ENCODE measurements at places on chromosomes 5 and 9. TPM values are rescaled to one million over a fixed set of nuclear protein-coding genes. Genes with fewer than 3 reads are reported as not detected.

DNA sequence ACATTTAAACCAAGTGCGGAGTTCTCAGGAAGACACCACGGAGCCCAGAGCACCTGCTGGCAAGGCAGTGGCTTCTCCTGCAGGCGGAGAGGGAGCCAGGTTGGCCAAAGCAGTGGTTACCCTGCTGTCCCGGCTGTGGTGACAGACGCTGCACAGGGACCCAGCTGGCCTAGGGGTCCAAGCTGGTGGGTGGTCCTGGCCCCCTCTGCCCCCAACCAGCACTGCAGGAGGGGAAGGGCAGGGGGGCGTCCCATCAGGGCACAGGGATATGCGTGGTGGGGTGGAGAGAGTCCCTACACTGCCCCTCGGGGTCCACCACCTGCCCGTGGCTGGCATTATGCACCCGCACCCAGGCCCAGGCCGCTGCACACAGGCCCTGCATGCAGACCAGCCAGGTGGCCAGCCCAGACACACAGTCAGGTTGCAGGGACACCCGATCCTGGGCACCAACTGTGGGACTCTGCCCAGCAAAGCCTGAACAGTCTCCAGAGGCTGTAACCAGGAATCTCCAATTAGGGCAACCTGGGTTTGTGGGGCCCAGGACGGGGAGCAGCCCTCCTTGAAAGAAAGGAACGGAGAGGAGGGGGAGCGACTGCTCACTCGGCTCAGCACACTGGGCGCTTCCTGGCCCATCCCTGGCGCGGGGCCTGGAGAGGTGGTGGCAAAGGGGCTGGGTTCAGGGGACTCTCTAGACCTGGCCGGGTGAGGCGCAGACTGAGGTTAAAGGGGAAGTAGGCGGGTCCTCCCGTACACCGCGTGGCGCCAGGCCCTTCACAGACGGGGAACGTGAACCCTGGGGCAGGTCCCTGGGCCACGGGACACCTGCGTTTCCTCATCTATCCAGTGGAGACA is 46.3 kb downstream of the NACC2 start:
- DNase-seq = no peak

Gene TAF11L5
- not detected for total RNA-seq

- DNase-seq = no peak
Measured at GRCh38 chr5:95093211-95093610, 191.7 kb downstream of the MCTP1 start.

Gene FCN2
- not detected for total RNA-seq

Gene BNC2
- total RNA-seq = 1.6 TPM

Gene BNIP1
- total RNA-seq = 15.6 TPM

Gene TMC1
- 0.78 TPM for total RNA-seq

DNA sequence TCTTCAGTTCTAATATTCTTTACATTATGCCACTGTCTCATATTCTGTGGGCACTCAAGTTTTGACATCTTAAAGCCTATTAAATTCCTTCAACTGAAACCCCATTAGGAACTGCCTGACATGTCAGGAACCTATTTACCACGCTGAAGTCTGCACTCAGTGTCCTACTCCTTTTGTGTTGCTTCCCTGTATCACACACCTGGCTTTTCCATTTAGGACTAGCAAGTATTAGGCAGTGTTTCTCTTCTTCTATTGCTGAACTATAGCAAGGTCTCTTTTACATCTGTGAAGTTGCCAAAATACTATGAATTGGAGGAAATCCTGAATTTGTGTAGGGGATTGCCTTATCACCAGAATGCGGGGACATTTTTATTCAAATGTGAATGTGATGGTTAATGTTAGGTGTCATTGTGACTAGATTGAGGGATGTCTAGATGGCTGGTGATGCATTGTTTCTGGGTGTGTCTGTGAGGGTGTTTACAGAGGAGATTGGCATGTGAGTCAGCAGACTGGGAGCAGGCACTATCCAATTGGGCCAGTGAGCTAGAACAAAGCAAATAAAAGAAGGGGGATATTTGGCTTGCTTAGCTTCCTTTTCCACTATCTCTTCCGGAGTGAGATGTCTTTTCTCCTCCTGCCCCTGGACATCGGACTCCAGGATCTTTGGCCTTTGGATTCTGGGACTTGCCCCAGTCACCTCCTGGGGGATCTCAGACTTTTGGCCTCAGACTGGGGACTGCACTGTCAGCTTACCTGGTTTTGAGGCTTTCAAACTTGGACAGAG is 21.2 kb upstream of the VCAN start:
- DNase-seq = no peak

DNA sequence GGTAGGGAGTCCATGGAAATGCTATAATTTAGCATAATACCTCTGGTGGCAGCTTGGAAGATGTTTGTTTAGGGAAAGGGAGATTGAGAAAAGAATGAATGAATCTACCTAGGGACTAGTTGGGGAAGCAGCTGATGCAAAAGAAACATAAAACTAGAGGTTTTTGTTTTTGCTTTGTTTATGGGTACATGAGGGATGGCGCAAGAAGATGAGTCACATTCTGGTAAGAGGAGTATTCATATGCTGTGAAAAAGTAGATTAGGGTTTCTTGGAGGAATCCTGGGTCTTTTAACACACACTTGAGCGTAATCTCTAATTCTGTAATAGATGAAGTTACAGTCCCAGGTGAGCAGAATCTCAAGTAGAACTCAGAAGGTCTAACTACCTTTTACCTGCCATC is 17.1 kb downstream of the C9orf43 start:
- no peak for DNase-seq

DNA sequence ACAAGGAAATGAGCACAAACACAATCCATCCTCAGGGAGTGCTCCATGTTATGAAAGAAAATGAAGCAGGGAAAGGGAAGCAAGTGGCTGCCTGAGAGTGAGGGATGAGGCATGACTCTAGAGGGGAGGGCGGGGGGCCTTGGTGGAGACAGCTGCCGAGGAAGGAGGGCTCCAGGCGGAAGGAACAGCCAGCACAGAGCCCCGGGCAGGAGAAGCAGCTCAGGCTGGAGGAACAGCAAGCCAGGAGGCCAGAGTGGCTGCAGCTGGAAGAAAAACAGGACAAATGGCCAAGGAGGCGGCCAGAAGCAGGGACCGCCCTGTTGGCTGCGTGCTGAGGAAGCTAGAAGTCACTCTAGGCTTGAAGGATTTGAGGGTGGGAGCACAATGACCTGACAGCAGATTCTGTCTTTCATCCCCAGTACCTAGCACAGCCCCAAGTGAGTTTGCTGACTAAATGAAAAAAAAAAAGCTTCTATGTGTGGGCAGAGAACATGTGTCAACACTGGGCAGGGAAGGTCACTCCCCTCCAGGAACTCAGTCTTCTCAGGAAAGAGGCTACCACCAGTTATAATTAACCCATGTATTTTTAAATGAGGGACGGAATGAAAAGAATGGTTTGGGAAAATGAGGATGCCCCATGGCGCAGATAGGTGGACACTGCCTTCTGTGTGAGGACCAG is 142.8 kb downstream of the DCP2 start:
- DNase-seq = no peak

GRCh38 chr5:132202711-132203463 is 24.8 kb downstream of the P4HA2 start:
- no peak for DNase-seq

Gene PRDM9
- not detected for total RNA-seq

- DNase-seq = no peak
Measured at GRCh38 chr9:107281922-107282667, 984 bp upstream of the RAD23B start.

Gene MARVELD2
- 0.78 TPM for total RNA-seq

Gene LVRN
- total RNA-seq = 2.8 TPM

Gene LRRC8A
- total RNA-seq = 20.4 TPM

DNA sequence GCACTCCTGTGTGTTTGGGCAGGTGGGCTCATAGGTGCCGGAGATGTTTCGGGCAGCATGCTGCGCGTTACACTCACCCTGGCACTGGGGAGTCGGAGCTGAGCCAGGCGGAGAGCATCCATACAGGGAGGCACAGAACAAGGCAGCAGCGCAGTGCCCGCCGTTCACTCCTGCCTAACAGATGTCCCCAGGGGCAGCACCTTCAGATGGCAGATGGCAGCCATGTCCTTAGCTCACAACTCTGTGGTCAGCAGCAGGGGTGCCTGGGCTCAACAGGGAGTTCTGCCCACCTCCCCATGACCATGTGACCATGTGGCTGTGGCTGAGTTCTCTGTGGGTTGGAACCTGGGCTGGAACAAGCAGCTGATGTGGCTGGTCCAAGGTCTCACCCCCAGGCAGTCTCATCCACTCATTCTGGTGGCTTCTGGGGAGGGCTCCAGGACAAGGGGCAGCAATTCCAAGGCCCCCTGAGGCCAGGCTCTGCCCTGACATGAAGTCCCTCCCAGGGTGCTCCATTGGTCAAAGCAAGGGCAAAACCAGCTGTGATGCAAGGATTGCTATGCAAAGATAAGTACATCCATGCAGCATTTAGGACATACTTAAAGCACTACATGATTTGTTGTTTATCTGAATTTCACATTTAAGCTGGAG is 64.2 kb downstream of the MRPL36 start:
- DNase-seq = no peak

All from occipital lobe (tissue), 3 donors.